Kidney capillary endothelial cell (primary cell): ENCODE measurements at places on chromosomes 2 and 18.

GRCh38 chr2:50658883-50659282 is 373.0 kb downstream of the NRXN1 start:
- DNase-seq, result peak; percentile 81

DNA sequence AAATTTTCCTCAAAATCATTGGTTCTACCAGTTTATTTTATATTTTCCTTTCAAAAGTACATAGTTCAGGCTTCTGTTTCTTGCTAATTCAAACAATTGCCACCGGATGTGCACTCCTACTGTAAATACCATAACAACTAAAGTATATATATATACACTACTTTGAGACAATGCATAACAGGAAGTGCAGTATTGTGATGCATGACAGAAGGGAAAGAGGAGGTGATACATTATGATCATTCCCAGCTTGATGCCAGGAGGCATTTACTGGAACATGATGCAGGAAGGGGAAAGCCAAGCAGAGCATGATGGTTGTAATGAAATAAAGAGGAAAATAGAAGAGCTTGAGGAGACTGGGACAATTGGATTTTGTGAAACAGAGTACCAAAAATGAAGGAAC is 215.2 kb upstream of the NT5C1B start:
- DNase-seq, result peak; percentile 85

DNA sequence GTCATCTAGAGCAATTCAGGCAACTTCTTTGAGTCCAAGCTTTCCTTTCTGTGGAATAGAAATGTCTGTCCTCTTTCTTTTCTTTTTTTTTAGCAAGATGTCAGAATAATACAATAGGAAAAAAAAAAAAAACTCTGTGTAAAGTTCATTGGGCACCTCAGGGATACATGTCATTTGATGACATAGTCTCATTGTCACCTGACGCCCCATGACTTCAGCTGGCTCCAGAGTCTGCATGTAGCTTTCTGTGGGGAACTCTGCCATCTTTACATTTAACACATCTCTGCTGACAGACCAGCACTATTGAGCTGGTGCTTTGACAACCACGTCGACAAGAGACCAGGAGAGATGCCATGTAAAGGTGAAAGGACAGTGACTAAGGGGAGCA is 172.5 kb upstream of the KLF7 start:
- DNase-seq, result no peak

- DNase-seq, result no peak
These were observed 54.5 kb downstream of the TSHZ1 start for GRCh38 chr18:75264926-75265597.
